ENCODE measurements at places on chromosomes 5 and 9.

DNA sequence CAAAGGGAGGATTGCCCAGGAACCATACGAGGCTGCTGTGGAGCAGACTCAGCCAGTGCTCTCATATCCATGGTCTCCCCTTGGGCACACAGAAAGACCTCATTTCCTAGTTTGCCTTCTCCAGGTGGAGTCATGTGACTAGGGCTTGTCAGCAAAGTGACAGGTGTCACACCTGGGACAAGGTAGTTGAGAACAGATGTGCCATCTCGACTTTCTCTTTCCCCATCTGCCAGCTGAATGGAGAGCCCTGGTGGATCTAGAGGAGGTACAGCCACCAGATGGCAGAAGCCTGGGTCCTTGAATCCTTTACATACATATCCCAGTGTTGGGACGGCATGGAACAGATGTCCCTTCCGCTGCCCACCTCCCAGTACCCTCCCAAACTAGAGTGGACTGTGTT, 42.9 kb upstream of the ALDOB start:
- DNase-seq, result no peak

- DNase-seq, result peak; percentile 60
Observed at GRCh38 chr5:141878186-141878710, at the start of gene PCDH1. Gene PCDH1 (minus strand): TSS chr5:141878410. CDS start chr5:141878262, 148 bp downstream.

- DNase-seq, result no peak
Observed at GRCh38 chr9:130330202-130330862, 64.8 kb downstream of the HMCN2 start.

GRCh38 chr9:21608200-21608599, 126.1 kb upstream of the IFNE start:
- DNase-seq, result no peak

DNA sequence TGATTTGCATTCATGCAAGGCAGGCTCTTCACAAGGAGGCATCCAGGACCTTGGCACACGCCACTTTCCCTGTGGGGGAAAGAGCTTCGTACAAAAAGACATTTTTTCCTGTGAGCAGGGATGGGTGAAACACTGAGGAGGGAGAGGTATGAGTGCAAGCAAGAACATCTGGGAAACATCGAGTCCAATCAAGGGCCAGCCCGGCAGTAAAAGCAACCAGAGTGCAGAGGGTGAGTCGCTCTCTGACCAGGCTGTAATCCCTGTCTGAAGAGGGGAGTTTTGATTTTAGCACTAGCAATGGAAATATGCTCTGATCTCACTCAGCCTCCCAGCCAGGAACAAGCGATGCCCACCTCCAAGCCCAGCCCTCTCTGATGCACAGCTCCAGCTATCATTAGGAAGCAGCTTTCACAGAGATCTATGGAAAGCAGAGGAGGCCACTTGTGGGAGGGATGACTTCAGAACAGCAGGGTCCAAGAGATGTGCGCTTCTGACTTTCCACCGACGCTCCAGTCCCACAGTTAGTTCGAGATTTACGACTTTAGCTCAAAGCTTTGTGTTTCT, 211.0 kb upstream of the ADAMTS16 start:
- DNase-seq, result no peak

DNA sequence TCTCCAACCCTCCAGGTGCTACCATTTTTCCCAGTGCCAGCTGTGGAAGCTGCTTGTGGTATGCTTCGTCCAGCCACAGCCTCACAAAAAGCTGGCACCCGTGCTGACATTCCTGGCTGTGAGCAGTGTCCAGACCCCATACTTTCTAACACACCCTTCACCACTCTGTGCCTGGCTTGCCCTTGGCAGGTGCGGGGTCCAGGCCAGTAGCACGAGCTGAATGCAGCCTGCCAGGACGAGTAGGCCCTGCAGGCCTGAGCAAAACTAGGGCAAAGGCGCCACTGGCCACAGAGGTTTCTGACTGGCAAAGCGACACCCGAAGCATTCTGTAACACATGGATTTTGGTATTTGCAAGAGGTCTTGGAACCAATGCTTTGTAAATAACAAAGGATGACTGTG, 26.0 kb upstream of the GHR start:
- no peak for DNase-seq

- DNase-seq, result peak; percentile 68
Observed at GRCh38 chr9:131179561-131180219, 54.3 kb downstream of the NUP214 start.

- DNase-seq, result no peak
Observed at GRCh38 chr5:99247346-99247745, 318.5 kb upstream of the CHD1 start.

DNA sequence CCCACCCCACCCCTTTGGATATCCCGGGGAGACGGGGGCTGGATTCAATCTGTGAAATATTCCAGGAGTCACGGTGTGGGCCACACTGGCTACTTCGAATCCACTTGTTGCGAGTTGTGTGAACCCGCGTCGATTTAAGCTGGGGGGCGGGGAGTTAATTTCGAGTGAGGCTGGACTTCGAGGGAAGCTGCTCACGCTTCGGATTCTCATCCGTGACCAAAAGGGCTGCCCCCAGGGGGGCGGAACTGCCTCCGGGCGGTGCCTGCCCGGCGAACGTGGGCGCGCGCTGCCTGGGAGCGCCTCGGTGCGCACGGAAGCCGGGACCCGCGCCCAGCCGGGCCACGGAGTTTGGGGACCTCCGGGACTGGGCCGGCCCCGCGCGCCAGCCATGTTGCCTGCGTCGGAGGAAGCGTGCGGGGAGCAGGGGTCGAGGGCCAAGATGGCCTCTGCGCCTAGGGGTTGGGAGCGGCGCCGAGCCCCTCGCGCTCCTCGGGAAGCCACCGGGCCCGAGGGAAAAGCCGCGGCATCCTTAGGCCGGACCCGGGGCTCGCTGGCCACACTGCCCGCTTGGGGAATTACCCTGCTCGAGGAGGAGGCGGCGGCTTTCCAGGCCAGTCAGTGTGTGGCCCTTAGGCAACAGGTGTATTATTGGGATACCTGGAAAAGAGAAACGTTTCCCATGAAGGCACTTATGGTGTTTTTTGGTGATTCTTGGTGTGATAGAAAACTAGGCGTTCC, 975 bp downstream of the OCLN start:
- DNase-seq, result peak; percentile 60

DNA sequence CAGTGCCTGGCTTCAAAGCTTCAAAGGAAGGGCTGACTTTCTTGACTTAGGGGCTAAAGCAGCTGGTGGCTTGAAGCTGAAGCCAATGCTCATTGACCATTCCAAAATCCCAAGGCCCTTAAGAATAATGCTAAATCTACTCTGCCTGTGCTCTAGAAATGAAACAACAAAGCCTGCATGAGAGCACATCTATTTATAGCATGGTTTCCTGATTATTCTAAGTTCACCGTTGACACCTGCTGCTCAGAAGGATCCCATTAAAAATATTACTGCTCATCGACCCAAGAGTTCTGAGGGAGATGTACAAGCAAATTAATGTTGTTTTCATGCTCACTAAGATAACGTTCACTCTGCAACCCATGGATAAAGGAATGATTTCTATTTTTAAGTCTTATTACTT, 6.7 kb downstream of the TMEM174 start:
- DNase-seq, result no peak

DNA sequence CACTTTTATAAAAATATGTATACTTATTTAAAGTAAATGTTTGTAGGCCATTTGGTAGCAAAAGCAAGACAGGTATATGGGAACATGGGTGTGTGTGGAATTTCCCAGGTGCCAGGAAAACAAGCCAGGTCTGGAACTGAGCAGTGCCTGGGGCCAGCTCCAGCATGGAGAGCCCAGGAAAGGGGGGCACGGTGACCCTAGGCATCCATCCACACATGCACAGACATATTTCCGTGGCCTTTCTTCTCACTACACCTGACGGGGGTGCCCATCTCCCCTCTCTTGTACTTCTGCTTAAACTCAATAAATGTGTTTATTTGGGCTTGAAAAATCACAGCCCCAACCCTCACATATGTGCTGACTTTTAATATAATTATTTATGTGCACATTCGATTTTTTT, 31.2 kb upstream of the CXCL14 start:
- DNase-seq, result no peak

GRCh38 chr9:91320299-91320698, 41.4 kb downstream of the AUH start:
- no peak for DNase-seq

DNA sequence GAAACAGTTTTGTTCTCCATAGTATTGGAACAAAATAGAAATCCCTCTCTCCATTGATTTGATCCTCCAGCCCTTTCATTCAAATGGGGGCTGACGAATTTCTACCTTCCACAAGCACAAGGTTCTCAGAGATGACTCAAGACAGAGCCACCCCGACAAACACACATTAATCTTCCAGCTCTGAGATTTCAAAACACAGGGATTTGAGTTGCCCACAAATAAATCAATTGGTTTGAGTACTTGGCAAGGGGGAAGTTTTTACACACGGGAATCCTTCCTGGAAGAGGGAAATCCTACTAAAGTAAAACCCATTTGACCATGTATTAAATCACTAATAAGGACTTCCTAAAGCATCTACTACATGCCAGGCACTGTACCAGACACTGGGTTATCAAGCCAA, 5.4 kb downstream of the ADRA1B start:
- DNase-seq, result no peak

GRCh38 chr5:43839218-43839617, 236.2 kb downstream of the NNT start:
- peak; percentile 72 for DNase-seq

GRCh38 chr5:13994621-13995253, 50.2 kb upstream of the DNAH5 start:
- DNase-seq, result peak; percentile 33

GRCh38 chr9:13878241-13878711, 435.7 kb downstream of the NFIB start:
- no peak for DNase-seq

DNA sequence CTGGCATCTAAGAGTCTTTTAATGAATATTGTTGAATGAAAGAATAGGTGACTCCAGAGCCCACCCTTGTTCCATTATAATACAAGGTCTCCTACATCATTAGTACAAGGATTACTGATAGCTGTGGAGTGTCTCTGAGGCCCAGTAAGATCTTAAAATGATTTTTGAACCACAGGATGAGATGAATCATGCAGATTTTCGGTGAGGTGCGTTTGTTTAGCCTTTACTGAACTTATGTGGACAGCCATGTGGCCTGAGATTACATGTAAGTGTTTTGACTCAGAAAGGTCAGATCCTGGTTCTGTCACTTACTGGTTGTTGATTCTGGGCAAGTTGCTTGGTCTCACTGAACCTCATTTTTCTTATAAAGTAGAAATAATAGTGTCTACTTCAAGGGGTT, 21.6 kb downstream of the NFX1 start:
- DNase-seq, result no peak

- DNase-seq, result no peak
Observed at GRCh38 chr9:116767219-116767618, 80.1 kb downstream of the TRIM32 start.

GRCh38 chr9:306907-307306, 92.2 kb downstream of the DOCK8 start:
- DNase-seq, result no peak

GRCh38 chr5:60916646-60917045, 28.2 kb downstream of the ERCC8 start:
- DNase-seq, result no peak

DNA sequence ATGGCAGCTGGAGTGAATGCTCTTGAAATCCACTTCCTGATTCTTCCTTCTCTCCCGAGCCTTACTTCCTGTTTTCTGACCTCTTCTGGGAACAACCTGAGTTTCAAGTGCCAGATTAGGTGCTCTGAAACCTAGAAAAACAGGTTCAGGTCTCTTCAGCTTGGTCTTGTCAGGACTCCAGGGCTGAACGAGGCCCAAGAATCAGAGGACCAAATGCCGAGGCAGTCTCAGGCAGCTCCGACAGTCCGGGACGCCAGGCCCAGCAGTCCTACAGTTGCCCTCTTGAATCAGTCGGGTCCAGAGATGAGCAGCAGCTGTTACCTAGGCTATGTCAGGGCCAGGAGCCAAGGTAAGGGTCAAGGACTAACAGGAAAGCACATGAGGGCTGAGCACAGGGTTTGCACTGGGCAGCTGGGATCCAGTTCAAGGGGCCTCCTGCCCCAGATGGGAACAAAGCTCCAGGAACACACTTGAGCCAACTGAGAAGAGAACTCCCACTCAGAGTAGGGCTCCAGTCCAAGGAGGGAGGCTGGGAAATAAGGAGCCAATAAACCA, 38.3 kb upstream of the ADRA1B start:
- DNase-seq, result no peak

DNA sequence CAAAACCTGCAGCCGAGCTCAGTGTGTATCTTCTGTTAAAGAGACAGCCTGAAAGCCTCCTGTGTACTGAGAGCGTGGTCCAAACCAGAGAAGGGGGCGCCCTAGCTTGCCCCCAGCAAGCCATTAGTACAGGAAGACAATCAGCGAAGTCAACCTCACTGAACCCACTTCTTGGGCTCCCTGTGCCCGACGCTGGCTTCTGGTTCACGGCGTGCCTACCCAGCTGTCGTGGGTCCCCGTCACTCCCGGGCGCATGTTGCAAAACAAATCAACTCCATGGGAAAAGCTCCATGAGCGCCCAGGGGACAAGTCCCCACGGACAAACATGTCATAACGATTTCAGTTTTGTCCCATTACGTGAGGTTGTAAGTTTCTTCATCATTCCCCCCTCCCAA, 326.9 kb downstream of the SH3GL2 start:
- DNase-seq, result no peak

DNA sequence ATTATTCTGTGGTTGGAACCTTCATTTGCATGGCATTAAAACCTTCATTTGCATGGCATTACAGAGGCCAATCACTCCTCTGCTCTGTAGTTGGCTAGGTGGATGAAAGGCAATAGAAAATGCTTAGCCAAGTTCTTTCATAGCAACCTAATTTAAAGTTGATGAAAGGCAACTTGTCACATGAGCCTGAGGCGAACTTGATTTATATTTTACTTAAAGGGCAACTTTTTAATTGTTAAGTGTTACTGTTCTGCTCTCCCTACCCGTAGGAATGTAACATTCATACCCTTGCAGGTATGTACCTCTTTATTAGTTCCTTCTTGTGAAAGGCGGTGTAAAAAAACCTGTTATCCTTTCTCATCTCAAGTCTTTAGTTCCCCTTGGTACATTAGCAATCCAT, 7.9 kb upstream of the ERMP1 start:
- no peak for DNase-seq

GRCh38 chr5:33310451-33310850, 130.3 kb upstream of the TARS1 start:
- peak; percentile 27 for DNase-seq

DNA sequence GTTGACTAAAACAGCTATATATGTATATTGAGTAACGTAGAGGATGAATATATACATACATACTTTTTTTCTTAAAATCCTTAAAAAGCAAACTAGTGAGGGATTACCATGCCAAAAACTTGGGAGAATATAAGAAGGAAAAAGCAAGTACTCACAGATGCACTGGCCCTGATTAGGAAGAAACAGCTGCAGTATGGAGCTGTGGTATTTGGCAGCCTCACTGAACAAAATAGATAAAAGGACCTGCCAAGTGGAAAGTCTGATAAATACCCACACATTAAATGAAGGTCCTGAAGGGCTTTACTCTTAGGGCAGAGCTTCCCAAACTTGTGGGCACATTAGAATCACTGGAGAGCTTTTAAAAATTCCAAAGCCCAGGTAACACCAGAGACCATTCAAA, 80.6 kb downstream of the FEM1C start:
- no peak for DNase-seq

DNA sequence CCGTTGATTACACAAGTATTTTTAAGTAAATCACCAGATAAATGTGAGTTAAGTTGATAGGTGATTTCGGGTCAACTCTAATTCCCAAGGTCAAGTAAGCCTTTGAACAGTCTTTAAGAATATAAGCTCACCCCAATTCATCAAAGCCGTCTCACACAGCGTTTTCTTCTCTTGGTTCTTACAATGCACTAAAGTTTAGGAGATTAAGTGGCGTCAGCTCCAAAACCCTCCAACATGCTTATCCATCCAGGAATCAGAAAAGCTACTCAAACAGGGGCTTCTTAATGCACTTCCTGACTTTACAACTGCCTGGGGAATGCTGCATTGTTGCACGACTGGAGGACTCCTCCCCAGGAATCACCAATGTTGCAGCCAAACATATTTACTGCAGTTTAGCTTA, 206.2 kb upstream of the EFNA5 start:
- no peak for DNase-seq

Data from AG20443 (cell line).